ENCODE measurements at places on chromosomes 1 and 21.

- no peak for DNase-seq
Measured at GRCh38 chr1:2640626-2641025, 7.8 kb upstream of the MMEL1 start.

DNA sequence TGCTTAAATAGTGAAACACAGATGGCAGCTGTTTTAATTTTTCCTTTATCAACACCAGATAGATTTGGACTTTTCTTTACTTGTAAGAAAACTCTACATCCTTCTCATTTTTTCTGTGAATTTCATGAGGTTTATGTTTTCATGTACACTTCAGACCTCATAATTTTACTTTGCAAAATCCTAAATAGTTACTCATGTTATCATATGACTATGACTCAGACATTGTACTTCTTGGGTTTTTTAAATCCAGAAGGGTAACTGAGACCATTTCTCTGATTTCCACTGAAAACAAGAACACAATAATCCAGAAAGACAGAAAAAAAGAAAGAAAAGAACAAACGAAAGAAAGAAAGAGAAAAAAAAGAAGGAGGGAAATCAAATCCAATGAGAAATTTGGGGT, 1021.6 kb downstream of the NCAM2 start:
- DNase-seq = no peak

- no peak for DNase-seq
Measured at GRCh38 chr1:151425103-151425502, 25.7 kb downstream of the PSMB4 start.

DNA sequence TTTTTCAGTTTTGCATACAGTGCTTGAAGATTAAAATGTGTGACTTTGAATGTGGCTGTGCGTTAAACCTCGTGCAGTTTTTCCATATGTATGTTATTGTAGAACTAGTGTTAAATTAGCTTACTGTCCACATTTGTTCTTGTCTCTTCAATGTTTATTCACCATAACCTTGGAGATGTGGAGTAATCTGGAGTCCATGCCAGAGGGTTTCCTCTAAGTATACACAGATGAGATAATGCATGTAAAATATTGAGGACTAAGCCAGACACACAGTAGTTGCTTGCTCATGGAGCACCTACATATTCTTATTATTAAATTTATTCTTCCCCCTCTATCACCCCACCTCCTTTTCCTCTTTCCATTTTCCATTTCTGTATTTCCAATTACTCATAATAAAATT, 7.7 kb upstream of the GIPC2 start:
- no peak for DNase-seq

DNA sequence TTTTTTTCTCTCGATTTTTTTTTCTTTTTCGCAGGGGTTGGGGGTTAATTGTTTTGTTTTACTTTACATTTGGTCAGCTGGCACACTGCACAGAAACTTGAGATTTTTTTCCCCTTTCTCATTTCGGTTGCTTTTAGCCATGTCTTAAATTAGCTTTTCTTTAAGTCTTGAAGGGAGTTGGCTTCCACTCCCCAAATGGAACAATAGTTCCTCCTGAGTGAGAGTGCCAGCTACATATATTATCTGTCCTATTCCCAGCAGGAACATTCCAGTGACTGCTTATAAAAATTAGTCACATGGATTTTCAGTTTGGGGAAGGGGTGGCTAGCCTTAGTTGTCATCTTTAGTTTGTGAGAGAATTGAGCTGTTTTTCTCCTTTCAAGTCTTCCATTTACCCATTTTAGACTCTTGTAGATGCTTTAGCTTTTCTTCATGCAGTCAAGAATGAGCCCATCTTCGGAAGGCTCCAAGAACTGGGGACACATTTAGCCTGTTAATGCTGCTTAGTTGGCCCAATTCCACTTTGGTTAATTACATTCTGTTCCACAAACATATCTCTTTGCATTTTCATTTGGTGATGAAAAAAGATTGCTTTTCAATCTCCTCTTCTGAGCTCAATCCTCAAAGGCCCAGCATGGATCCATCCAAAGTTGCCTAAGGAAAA, 510.1 kb upstream of the CXADR start:
- DNase-seq = no peak

DNA sequence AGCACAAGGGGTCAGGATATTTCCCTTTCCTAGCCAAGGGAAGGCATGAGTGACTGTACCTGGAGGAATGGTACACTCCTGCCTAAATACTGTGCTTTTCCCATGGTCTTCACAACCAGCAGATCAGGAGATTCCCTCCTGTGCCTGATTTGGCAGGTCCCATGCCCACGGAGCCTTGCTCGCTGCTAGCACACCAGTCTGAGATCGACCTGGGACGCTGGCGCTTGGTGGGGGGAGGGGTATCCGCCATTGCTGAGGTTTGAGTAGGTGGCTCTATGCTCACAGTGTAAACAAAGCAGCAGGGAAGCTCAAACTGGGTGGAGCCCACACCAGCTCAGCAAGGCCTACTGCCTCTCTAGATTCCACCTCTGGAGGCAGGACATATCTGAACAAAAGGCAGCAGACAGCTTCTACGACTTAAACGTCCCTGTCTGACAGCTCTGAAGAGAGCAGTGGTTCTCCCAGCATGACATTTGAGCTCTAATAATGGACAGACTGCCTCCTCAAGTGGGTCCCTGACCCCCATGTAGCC, 486.0 kb upstream of the CHRM3 start:
- no peak for DNase-seq

DNA sequence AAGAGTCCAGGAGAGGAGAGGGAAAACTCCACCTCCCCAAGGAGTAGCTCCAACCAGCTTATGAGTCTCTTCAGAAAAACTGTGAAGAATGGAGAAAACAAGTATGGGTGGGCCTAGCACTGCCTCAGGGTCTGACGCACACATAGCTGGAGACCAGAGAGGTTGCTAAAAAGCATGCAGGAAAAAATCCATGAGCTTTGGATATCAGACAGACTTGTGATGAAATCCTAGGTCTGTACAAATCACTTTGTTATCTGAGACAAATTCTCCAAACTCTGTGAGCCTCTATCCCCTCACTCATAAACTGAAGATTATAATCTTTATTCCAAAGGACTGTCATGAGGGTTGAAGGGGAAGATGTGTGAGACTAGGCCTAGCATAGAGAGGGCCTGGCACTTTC, 141.5 kb upstream of the FGGY start:
- no peak for DNase-seq

All from activated CD4-positive, alpha-beta T cell treated with anti-CD3 and anti-CD28 coated beads, Interleukin-2, amount 50 U/mL, for 4 hours (primary cell).